Left renal pelvis (tissue), 4 donors: ENCODE measurements at places on chromosomes 7 and 10. TPM values are rescaled to one million over a fixed set of nuclear protein-coding genes. Genes with fewer than 3 reads are reported as not detected.

DNA sequence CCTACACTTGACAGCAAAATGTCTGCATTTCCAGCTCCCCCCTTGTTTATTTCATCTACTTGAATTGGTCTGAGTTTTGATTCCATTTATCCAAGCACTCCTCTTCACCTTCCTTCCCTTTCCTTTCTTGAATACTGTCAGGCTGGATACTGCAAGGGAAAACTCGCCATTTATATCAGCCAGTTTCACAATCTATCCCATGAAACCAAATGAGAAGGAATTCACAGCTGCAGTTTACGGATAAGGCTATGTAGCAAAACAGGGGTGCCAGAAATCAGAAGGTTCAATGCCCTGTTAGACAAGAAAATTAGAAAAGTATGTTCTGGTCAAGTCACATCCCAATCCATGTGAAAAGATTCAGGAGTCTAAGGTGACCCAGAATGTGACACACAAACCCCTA, 28.1 kb downstream of the CCDC6 start:
- DNase-seq, result no peak

- DNase-seq, result no peak
These were observed 29.9 kb upstream of the SEMA3A start for GRCh38 chr7:84224505-84224904.

GRCh38 chr7:8058852-8059251, 90.3 kb downstream of the GLCCI1 start:
- DNase-seq, result no peak

GRCh38 chr7:147721962-147722830, 868.4 kb upstream of the C7orf33 start:
- no peak for DNase-seq

GRCh38 chr10:80454513-80455460, 677 bp downstream of the TSPAN14 start:
- DNase-seq, result no peak

- no peak for DNase-seq
These were observed 106.5 kb downstream of the ABLIM1 start for GRCh38 chr10:114551636-114551972.

DNA sequence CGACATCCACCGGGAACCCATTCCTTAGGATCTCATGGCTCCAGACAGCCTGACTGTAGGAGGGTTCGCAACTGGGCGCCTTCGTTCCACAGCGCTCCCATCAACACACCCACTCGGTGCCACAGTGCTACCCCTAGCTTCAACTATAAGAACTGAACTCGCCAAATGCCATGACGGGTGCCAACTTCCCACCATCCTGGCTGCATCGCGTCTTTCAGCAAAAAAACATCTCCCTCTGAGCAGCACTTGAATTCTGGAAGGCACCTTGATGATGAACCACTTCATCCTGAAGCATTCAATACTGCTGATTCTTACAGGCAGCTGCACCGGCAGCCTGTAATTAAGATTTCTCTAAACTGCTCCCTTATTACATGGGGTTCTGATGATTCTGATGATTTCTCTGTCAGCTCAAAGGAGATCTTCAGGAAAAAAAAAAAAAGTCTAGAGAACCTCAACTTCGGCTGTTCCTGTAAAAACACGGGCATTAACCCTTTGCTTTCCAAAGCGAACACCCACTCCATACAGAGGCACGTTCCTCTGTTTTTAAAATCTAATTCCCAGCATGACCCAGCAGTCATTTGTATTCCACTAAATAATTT, 1.3 kb downstream of the CYTH3 start:
- no peak for DNase-seq

DNA sequence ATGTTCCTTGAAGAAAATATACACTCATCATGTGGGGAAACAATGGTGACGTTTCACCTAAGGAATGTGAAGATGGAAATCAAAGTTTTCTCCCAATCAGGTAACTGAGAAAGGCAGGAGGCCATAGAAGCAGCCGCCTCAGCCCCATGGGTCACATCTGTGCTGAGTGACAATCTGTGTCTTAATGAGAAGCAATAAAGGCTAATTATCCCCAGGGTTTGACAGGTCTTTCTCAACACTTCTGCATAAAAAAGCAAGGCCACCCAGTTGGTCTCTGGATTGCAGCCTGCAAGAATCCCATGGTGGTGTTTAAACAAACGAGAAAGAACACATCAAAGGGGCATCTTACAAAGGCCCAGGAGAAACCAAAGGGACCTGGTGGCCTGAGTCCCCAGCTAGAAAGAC, 91.1 kb upstream of the TNS3 start:
- DNase-seq, result no peak

DNA sequence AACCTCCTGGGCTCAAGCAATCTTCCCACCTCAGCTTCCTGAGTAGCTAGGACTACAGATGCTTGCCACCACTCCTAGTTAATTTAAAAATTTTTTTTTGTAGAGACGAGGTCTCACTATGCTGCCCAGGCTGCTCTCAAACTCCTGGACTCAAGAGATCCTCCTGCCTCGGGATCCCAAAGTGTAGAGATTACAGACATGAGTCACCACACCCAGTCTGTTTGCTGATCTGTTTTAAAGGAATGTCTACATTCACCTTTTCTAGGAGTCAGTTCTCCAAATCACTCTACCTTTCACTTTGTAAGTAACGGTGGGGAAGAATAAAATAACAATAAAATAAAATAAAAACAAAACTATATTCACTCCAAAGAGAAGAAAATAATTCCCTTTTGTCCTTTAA, 86.6 kb upstream of the AGBL3 start:
- no peak for DNase-seq

Gene MCM10
- 11.5 TPM for polyA plus RNA-seq

Gene CTTNBP2
- polyA plus RNA-seq, result 27.6 TPM

Gene CRHR2
- polyA plus RNA-seq, result 0.10 TPM

Gene STEAP1
- polyA plus RNA-seq, result 12.8 TPM

Gene PDE6C
- 2.5 TPM for polyA plus RNA-seq

Gene C10orf95
- polyA plus RNA-seq, result 1.0 TPM

Gene TSPAN33
- polyA plus RNA-seq, result 64.0 TPM
